ENCODE measurements at places on chromosomes 2 and 18.

GRCh38 chr18:2903006-2903405, 56.2 kb downstream of the EMILIN2 start:
- no peak for DNase-seq

- DNase-seq, result no peak
These were observed 79.9 kb downstream of the KCTD18 start for GRCh38 chr2:200430017-200430416.

DNA sequence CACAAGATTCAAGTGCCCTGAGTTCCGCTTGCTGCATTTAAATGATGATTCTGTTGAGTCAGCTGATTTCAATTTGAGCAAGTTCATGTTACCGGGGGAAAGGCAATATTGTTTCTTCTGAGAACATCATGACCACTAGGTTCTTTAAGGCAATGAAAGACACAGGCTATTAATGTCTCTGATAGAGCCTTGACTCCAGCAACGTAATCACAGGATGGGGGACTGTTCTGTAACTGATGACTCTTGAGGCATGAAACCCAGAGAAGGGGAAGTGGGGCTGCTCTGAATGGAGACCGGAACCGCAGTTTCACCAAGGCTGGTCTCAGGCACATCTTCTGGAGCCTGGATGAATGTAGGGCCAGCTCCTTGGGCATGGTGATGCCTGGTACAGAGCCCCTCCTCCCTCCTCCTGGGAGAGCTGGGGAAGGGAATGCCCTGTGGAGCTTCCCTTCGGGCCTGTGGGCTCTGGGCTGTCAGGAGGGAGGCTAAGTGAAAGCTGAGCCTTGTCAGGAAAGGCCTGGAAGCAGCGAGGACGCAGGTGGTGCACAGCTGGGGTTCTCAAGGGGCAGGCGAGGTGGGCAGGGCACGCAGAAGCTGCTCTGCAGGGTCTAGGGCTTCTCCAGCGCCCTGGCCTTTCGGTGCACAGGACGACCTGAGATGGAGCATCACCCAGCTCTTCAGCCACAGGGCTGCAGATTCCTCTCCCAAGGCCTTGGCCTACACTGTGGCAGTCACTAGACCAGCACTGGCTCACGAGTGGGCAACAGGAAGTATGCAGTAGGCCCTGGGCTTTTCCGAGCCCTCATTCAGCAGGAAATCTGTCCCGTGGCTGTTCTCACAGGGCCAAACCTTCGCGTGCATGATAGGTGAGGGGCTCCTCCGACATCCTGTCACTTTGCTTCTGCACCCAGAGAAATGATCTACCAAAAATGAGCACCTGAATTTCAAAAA, 36.6 kb upstream of the PRLH start:
- no peak for DNase-seq

DNA sequence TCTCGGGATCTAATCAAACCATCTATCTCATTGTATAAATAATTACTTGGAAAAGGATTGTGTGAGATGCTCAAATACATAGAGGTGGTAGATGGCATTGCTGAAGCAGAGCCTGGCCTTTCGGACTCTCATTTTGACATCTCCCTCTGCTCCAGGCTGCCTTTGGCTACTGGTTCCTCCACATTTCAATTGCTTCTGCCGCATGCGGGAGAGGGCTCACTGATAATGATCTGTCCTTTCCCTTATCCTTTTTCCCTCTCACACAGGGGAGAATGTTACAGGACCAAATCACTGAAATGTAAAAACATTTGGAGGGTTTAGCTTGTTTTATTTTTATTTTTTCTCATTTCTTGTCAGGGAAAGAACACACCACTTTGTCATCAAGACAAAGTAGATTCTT, 380.6 kb upstream of the UBE2E3 start:
- DNase-seq, result no peak

DNA sequence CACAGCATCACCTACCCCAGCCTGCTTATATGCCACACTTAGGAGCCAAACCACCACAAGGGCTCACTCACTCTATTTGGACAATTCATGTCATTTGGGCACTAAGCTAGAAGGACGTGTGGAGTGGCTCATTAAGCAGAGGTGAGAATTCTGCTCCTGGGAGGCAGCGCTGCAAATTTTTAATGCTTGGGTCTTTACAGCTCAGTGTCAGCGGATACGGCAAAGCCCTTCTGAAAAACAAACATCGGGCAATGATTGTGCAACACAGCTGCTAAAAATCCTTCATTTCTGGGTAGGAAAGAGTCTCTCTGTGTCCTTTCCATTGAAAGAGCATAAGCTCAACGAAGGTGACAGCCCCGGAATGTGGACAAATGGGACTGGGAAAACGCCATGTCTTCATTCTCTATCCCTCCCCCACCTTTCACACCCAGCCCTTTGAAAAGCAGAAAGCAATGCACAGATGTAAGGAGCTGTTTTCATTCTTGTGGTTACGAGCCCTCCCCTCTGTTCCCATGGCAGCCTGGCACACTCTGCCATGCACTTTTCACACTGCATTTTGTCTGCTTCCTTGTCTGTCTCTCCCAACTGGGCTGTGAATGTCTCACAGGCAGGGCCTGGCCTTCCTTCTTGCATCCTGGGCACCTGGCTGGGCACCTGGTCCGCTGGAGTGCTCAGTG, 16.0 kb downstream of the TMEM177 start:
- DNase-seq, result no peak

GRCh38 chr2:20600756-20601325, 50.1 kb downstream of the HS1BP3 start:
- DNase-seq, result no peak

DNA sequence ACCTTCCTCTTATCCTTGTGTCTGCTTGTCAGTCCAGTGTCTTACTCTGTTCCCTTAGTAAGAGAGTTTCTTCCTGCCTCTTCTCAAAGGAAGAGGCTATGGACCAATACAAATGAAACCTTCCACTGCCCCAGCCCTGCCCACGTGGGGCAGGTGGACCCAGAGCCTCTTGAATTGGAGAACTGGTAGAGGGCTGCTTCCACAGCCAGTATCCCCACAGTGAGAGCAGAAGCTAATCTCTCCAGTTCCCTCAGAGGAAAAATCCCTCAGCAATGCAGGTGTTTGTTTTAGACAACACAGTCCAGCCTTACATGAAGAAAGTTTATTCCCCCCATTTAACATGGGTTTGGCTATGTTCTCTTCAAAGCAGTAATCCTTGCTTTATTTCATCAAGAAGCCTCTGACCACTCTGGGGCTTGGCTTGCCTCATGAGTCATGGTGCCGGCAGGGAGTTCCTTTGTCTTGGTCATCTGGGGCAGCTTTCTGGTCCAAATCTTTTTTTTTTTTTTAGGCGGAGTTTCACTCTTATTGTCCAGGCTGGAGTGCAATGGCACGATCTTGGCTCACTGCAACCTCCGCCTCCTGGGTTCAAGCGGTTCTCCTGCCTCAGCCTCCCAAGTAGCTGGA, 6.5 kb upstream of the CYBRD1 start:
- no peak for DNase-seq

DNA sequence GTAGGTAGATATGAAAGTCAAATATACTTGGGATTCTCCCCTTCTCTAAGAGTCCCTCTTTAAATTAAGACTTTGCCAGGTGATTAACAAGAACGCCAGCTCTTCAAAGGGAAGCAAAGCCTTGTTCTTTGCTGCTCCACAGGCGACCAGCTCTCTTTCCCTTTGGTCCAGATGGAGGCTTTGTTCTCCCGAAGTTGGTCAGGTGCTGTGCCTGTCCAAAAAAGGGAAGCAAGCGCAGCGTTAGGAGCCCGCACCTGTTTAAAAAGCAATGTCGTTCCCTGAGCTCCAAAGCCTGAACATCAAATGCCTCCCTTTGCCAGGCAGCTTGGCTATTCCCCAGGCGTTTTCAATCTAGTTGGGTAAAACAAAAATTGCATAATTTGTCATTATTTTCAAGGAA, 1913.1 kb upstream of the PIK3C3 start:
- no peak for DNase-seq

DNA sequence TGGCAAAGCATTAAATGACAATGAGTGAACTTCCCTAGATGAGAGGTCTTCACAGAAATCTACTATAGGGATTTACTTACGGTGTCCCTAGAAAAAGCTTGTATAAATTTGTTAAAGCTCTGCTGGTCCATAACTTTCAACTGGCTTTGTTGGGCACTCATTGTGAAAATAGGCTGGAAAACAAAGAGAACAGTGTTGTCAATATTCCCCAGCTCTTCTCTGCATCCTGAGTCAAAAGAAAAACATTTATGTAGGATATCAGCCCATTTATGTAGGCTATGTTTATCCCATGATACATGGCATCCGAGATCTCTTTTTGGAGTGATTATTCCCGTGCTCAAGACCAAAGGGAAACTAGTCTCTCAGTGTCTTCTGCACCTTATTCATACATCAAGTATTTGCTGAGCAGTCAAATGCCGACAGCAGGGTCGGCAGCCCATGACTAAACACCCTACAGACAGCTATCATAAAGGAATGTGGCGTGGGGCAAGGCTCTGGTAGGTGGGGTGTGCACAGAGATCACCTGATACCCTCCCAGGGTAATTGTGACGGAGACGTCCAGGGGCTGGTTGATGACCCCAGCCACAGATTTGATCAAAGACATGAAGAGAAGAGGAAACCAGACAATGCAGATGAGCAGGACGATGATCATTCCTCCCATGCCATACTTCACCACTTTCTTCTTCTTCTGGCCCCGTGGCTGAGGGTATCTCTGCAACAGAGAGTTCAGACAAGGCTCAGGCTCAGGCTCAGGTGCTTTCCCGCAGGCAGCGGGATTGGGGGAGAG, 155.9 kb downstream of the NAPG start:
- DNase-seq, result no peak

- no peak for DNase-seq
These were observed 141.8 kb downstream of the ACKR3 start for GRCh38 chr2:236711440-236711839.

GRCh38 chr2:15868186-15868585, 72.2 kb upstream of the MYCN start:
- DNase-seq, result no peak

GRCh38 chr2:112757265-112757664, 7.1 kb downstream of the CKAP2L start:
- DNase-seq, result no peak

DNA sequence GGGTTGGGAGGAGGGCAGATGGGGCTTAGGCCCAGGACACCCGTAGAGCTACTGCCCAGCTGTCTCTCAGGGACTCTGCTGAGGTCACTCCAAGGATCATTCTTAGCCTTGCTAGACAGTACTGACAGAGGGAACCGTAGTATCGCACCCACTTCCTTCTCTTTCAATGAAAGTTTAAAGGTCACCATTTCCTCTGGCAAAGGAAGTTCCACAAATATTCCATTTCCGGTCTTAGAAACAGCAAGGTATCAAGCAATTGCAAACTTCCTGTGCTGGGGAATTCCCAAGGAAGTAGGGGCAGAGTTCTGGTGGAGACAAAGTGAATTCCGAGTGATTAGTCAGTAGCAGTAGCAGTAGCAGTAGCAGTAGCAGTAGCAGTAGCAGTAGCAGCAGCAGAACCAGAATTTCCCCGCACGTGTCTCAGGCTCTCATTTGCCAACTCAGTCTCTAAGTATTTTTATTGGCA, 24.7 kb downstream of the IL1B start:
- no peak for DNase-seq

DNA sequence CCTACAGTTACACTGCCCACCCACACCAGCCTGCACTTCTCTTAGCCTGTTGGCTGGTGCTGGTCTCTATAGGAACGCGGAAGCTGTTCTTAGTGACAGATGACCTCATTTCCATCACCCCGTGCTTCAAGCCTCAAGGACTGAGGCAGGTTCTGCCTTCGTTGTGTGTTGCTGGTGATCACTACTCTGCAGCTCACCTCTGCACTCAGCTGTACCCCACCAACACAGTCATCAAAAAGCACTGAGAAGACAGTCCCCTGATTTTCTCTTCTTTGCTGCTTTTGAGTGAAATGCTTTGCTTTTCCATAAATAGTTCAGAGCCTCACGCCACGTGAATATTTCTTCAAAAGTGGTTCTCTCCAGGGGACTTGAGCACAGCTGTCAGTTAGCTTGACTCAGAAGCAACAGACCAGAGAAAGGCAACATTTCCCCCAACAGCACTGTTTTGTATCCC, 225.7 kb upstream of the CCDC150 start:
- DNase-seq, result no peak

GRCh38 chr2:233228376-233228775, 23.1 kb upstream of the ATG16L1 start:
- no peak for DNase-seq

DNA sequence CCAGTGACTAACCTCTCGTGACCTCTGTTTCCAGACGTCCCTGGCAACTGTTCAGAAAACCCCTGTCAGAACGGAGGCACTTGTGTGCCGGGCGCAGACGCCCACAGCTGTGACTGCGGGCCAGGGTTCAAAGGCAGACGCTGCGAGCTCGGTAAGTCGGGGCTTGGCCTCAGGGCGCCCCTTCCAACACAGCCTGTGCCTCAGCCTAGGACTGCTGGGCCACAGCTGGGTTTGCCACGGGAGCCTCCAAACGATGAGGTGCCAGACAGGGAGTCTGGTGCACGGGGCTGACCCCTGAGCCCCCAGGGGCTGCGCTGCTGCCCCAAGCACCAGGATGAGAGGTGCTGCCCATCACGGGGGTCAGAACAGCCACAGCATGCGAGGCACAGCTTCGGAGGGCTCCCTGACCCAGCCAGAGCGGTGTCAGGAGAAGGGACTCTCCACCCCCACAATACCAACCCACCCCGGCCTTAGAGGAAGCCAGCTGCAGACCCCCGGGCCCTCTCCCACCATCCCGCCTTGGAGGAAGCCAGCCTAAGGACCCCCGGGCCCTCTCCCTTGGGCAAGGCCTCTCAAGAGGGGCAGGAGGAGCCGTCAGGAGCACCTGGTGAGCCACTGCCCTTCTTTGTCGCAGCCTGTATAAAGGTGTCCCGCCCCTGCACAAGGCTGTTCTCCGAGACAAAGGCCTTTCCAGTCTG, 20.3 kb downstream of the MTERF4 start:
- no peak for DNase-seq

- DNase-seq, result no peak
These were observed 98.2 kb upstream of the FOSL2 start for GRCh38 chr2:28294451-28294850.

DNA sequence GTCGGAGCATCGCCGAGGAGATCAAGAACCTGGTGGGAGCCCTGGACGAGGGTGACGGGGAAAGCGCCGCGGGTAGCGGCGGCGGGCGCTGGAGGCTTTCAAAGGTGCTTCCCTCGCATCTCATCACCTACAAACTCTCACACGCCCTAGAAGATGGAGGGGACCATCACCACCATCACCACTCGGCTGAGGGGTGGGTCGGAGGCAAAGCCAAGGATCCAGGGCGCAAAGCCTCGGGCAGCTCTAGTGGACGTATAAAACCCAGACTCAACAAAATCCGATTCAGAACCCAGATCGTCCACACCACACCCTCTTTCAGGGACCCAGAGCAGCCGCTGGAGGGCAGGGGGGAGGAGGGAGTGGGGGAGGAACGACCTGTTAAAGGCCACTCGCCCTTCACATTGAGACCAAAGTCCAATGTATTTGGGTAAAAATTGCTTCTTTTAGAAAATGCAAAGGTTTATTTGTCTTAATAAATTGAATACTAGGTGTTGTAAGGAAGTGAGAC, 1.5 kb downstream of the SOWAHC start:
- no peak for DNase-seq

GRCh38 chr18:32298171-32298667, 108.4 kb downstream of the MEP1B start:
- no peak for DNase-seq

DNA sequence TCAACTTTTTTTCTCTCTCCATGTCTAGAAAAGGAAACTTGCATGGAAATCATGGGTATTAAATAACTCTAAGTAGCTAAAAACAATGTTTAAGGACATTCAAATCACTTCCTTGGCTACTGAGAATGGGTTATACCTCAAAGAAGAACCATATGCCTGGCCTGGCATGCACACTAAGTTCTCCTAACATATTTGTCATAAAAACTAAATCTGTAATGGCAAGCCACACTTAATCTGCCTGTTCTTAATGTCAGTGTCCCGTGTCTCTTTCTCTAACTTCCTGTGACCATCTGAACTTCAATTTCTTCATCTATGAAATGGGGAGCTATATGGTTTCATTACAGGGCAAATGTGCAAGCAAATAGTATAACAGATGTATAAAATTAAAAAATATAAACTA, 11.1 kb downstream of the PDE1A start:
- no peak for DNase-seq
